Amygdala (tissue), 56 donors: ENCODE measurements at places on chromosomes 3 and 15.

DNA sequence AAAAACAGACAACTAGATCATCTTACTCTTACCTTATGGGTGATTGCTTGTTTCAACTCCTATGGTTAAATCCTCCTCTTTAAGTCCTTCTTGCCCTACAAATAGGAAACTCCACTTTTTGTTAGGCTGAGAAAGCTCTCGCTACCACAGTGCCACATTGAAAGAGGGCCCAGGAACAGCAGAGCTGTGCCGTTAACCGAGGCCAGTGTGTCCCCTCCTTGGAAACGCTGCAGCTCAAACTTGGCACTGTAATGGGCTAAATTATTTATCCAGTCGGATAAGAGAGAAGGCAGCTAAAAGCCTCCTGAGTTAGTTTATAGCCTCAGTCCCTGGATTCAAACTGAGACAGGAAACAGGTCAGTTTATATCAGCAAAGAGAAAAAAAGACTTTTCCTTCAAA is 46.1 kb downstream of the KBTBD12 start:
- DNase-seq: peak; percentile 34

DNA sequence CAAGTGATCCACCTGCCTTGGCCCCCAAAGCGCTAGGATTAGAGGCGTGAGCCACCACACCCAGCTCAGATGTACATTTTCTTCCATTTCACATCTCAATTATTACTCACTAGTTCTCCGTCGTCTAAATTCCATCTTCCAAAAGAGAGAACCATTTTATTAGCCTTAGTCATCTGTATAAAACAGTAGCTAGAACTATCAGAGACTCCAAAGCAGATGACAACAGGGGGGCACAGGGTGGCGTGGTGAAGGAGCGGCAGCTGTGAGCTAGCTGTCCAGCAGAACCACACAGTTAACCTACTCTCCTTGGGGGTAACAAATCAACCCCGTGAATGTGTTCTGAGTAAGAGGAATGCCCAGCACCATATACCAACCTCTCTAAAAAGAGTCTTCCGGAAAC is 7.1 kb downstream of the SLC25A20 start:
- no peak for DNase-seq

DNA sequence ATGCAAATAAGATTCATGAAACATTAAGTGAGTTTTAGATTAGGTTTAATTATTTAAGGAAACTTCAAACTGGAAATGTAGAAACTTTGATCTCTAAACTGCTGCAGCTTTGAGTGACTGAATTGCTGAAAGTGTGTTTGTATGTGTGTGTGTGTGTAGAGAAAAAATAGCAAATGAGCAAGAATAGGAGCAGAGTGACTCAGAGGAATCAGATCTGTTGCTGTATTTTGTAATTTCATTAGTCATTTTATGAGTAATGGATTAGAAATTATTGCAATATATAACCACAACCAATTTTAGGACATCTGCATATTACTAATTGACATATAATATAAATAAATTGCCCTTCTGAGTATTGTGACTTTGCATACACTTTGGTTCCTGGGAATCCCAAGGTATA is 52.8 kb upstream of the SLC9A9 start:
- no peak for DNase-seq

DNA sequence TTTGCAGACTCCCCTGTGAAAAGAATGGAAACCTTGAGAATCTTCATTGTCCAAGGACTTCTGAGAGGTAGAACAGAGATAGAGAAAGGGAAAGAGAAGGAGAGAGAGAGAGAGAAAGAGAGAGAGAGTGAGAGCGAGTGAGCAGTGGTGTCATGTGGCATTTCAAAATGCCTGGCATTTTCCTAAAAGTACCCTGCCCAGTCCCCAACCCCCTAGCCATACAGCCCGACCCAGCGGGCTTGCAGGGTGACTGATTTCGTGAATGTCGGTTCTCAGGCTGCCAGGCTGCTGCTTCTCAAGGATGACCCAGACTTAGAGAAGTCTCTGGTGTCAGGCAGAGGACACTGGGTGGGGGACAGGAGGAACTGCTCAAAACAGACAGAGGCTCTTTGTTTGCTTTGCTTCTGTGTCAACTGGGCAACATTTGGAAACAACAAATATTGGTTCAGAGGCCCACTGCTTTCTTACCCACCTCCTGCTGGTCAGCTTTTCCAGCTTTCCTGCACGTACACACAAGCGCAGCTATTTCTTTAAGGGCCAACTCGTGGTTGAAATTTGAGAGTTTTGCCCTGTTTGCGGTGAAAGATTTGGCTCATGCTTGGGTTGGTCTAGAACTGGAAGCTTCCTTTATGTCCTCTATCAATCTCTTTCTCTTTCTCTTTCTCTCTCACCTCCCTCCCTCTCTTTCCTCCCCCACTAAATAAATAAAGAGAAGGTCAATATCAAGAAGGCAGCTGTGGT is 3.7 kb upstream of the TF start:
- DNase-seq: no peak

DNA sequence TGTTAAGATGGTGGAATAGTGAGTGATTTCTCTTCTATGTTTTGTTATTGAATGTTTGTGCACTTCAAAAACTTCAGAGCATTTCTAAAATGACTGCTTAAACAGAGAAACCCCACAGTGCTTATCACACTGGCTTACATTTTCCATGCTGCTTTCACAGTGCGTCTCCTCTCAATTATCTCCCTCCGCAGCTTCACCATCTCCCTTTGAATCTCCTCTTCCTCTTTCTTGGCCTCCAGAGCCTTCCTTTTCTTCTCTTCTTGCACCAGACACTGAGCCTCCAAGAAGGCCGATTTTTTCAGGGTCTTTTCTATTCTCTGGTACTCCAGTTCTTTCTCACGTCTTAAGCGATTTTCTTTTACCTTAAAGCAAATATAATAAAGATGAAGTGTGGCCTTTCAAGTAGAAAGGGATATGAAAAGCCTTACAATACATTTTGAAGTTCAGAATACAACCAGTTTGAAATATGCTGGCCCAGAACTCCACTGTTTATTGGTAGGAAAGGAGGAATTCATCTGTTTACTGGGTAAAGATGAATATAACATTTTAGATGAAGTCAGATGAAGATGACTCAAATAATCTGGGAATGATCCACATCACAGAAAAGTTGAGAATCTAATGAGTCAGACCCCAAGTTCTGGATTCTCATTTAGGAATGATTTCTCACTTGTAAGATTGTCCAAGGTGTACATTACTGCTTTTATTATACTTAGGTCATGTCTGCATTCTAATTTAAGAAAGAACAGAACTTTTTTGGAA is 21.4 kb downstream of the CCDC191 start:
- DNase-seq: no peak

DNA sequence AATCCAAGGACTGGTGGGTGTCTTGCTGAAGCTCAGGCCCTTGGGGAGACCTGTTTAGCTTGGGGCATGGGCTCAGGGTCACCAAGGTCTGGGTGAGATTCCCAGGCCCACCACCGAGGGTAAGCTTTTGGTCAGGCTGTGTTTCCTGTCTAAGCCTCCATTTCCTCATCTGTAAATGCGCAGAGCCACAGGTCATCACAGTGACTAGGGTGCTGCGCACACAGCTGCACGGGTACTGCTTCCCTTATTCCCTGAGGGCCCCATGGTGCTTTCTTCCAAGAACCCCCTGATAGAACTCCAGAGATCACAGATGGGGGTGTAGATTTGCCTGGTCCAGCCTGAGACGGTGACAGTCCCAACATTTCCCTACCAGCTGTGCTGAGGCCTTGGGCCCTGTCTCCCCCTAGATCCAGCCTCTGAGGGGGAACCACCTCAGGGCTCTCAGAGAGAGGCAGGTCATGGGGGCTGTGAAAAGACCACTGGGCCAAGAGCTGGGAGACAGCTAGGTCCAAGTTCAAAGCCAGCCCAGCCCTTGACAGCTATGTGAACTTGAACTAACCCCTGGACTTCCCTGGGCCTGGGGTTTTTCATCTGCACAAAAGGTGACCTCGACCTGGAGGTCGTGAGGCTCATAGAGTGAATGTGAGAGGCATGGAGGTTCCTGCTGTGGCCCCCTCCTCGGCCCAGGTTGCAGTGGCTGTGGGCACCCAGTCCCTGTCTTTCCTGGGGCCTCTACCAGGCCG is 60.7 kb downstream of the SEMA3G start:
- DNase-seq: no peak
